Naive B cell (primary cell): ENCODE measurements at places on chromosomes 3 and 15. TPM values are rescaled to one million over a fixed set of nuclear protein-coding genes. Genes with fewer than 3 reads are reported as not detected.
A peak's percentile ranks its signal among the peaks of the same experiment; 100 is the strongest.

- H3K27me3 ChIP-seq = no peaks in the 10 kb centered on the region
- no peak for DNase-seq
- peaks cover 12% of the 10 kb centered on the region for H3K4me1 ChIP-seq
- H3K4me3 ChIP-seq = no peak overlapping the region
- no peak overlapping the region for H3K27ac ChIP-seq
Observed at GRCh38 chr3:156772588-156773206, 53.5 kb upstream of the LEKR1 start.

Gene TCTA
- polyA plus RNA-seq = 99.9 TPM

DNA sequence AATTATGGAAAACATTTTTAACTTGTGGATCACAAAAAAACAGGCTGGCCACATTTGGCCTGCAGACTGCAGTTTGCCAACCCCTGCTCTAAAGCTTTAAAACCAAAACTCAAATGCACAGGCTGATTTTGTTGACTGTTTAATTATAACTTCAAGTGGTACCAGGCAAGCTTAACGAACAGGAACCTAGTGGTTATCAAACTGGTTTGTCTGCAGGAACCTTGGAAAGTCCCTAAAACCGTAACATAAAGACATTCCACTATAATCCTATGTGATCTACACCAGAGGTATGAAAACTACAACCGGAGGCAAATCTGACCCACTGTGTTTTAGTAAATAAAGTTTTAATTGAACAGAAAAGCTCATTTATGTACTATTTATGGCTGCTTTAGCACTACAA is 52.4 kb downstream of the TBL1XR1 start:
- H3K27ac ChIP-seq = peak overlapping the region; percentile 72
- peak; percentile 51 for DNase-seq

DNA sequence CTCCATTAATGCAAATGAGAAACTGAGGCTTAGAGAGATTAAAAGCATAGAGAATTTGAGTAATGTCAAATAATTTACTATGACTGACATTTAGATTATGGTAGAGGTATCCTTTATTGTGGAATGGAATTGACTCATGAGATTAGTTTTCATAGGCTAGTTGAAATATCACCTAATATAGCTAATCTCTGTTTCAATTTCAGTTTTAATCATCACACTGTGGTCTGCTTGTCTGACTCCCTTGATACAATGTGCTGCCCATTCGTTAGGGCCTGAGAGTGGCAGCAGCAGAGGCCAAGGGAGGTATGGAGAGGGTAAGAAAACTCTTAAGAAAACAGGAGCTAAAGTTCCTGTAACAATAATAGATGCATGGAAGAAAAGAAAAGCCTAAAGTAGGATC is 13.2 kb upstream of the ZBTB20 start:
- no peaks in the 10 kb centered on the region for H3K36me3 ChIP-seq
- no peak for DNase-seq
- no peaks in the 10 kb centered on the region for H3K27me3 ChIP-seq
- peaks cover 9% of the 10 kb centered on the region for H3K4me1 ChIP-seq

Gene TNFAIP8L3
- polyA plus RNA-seq = not detected

- H3K4me1 ChIP-seq = no peaks in the 10 kb centered on the region
- no peak overlapping the region for H3K27ac ChIP-seq
- peaks cover 12% of the 10 kb centered on the region for H3K36me3 ChIP-seq
- H3K27me3 ChIP-seq = no peaks in the 10 kb centered on the region
- DNase-seq = no peak
Observed at GRCh38 chr3:139572847-139573672, 33.5 kb upstream of the RBP1 start.

Gene GABRB3
- polyA plus RNA-seq = not detected

Gene LTF
- polyA plus RNA-seq = not detected
